ENCODE measurements at places on chromosomes 12 and 14.

- no peak for DNase-seq
Measured at GRCh38 chr12:15928870-15929571, 17.9 kb downstream of the DERA start.

- DNase-seq: no peak
Measured at GRCh38 chr12:104058802-104059201, 5.5 kb upstream of the HCFC2 start.

DNA sequence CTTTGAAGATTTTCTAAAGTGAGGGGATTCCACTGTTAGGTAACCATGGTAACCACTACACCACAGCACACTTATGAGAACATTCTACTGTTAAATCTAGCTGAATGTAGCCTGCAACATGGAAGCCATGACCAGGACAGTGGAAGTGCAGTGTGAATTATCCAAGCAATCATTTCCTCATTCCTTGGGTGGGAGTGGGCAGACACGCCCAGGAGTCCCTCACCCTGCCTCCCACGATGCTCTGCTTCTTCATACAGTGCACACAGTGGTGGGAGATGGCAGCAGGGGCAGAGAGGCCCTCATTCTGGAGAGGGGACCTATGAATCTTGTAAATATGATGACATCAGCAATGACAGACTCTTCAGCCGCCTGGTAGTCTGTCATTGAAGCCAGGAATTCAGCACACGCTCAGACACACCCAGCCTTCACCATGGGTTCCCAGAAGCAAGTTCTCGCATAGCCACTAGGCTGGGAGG is 70.1 kb upstream of the HOXC13 start:
- peak; percentile 80 for DNase-seq

GRCh38 chr12:2801044-2801783 is 6.4 kb downstream of the FKBP4 start:
- DNase-seq: no peak

DNA sequence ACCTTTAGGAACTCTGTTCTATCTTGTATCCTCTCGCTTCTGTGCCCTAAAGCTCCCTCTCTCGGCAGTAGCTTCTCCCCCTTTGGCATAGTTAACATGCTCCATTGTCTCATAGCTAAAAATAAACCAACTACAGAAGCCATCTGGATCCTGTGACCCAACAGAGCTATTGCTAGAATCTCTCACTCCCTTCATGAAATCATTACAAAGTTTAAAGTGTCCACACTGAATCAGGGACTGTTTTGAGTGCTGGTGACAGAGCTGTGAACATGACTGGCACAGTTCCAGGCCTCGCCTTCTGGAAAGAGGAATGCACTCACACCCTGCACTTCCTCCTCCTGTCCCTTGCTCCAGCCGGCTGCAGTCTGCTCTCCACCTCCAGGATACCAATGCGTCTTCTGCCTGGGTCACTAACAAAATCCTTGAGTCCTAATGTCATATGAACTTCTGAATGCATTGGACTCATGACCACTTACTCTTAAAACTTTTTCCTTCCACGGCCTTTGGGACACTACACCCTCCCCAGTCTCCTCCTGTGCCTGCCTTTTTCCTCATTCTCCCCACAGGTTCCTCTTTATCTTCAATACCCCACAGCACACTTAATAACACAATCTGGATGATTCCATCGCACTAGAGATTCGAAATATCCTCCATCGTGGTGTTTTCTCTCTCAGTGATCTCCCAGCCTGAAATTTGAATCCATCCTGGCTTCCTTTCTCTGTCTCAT is 13.2 kb downstream of the PLBD1 start:
- DNase-seq: peak; percentile 60

DNA sequence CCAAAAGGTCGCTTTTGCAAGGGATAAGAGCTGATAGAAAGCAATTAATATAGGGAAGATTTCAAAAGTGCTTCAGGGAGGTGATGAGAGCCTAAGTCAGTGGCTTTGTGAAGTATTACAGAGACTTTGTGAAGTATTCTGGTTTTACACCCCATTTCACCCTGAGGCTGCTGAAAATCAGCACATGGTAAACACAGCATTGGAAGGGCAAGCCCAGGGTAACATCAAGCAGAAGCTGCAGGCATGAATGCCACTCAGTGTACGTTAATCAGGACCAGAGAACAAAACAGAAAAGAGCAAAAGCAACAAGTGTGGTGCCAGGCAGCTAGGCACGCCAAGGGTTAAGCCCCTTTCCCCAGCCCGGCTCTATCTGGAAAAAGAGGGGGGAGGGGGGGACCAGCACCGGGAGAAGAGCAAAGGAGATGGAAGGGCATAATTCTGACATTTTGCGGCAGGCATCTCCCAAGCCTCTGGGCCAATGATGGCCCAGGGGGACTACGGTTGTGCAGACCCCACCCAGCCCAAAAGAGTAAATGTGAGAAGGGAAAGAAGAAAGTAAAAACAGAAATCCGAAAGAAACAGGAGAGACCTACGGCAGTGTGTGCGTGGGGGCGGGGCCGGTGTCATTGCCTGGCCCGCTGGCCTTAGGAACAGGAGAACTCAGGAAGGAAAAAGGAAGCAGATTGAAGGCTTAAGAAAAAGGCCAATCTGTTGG is 58.9 kb downstream of the DHRS2 start:
- DNase-seq: no peak

DNA sequence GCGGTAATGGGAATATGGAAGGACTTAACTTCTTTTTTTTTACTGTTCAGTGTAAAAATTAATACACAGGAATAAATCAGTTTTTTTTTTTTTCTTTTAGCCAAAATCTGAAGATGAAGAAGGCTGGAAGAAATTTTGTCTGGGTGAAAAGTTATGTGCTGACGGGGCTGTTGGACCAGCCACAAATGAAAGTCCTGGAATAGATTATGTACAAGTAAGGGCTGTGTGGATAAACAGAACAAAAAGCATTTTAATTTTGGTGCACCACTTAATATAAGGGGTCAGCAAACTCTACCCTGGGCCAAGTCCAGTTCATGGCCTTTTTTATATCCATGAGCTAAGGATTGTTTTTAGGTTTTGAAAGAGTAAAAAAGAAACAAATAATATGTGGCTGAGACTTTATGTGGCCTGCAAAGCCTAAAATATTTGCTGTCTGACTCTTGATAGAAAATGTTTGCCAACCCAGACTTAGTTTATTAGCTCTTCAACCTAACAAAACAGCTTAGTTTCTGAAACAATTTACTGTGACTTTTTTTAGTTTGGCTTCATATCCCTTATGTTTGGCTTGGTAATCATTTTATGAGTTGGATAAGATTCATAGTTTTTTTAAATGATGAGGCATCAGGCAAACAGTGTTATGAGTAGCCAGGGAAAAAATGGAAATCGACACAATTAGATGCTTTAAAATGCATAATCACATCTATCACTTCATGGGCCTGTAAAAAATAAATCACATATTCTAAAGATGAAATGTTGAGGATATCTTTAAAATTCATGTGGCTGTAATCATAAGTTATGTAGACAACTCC is 8.4 kb downstream of the GEMIN2 start:
- no peak for DNase-seq

DNA sequence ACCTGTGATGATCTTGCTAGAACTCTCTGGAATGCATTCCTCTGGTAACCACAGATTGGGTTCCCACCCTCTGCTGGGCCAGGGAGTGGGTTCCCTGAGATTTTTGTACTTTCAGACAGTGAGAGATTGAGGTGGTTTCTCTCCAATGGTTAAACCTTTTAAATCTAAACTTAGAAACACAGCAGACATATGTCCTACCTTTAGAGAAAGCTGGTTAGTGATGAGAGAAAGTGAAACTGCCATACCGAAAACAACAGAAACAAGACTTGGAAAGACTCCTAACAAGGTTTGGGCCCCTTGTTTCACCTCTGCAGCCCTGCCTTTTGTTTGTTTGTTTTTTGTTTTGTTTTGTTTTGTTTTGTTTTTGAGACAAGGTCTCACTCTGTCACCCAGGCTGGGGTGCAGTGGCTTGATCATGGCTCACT is 9.7 kb upstream of the SGPP1 start:
- no peak for DNase-seq

GRCh38 chr14:80621701-80622100 is 319.8 kb downstream of the CEP128 start:
- no peak for DNase-seq

DNA sequence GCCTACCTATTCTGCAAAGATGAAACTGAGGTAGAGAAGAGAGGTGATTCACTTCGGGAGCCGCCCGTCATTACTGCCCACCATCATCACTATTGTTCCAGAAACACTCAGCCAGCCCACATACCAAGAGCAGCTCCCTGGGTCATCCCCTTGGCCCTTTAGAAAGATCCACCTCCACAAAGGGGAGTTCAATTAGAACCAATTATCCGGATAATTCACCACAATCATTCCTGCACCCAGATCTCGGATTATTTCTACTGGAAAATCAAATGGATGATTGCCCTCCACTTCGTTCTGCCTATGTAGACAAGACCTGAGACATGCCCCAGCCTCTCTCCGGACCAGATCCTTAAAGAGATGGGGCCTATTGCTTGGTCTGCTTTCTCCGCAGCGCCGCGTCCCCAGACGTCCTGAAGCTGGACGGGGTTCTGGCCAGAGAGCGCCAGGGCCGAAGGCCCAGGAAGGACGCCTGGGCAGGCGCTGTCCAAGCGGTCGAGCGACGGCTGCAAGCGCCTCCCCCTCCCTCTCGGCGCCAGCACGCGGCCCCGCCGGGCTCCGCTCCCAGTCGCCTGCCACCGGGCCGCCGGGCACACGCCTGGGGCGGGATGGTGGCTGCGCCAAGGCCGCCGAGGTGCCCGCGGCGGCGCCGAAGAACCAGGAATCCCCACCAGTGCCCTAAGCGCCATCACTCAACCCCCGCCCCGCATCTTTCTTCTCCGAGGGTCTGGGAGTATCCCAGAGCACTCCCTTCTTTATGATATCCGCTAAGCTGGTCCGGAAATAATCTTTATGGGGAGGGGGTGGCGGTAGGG is 1.3 kb upstream of the ASCL1 start:
- no peak for DNase-seq

DNA sequence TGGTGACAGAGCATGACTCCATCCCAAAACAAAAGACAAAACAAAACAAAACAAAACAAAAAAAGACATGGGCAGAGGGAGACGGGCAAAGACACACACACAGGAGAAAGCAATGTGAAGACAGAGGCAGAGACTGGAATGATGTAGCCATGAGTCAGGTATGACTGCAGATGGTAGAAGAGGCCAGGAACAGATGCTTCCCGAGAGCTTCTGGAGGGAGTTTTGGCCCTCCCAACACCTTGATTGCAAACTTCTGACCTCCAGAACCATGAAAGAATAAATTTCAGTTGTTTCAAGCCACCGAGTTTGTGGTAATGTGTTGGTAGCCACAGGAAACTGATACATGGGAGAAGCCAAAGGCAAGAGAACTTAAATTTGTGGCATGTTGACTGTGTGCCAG is 27.1 kb downstream of the VWF start:
- no peak for DNase-seq

GRCh38 chr14:76329154-76329928 is 46.6 kb upstream of the ESRRB start:
- DNase-seq: no peak

GRCh38 chr14:28785096-28785952 is 18.7 kb downstream of the FOXG1 start:
- no peak for DNase-seq

DNA sequence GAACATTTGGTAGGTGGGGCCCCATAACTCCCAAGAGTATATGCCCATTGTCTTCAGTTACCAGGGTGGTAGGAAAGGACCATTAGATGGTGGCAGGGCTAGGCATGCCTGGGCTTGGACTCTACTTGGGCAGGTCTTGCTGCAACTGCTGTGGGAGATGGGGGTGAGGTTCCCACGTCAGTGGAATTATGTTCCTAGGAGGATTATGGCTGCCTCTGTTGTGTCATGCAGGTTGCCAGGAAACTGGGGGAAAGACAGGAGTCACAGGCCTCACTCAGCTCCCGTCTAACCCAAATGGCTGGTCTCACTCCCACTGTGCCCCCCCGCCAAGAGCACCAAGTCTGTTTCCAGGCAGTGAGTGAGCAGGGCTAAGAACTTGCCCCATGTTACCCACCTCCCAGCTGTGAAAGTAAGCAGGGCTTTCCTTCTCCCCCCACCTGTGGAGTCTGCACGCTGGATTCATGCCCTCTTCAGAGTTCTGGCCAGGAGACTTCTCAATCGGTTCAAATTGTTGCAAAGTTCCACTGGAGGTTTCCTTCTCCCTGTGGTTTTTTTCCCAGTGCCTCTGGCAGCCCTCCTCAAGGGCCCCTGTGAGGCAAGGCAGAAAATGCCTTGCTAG is 337.5 kb downstream of the CCDC91 start:
- no peak for DNase-seq

DNA sequence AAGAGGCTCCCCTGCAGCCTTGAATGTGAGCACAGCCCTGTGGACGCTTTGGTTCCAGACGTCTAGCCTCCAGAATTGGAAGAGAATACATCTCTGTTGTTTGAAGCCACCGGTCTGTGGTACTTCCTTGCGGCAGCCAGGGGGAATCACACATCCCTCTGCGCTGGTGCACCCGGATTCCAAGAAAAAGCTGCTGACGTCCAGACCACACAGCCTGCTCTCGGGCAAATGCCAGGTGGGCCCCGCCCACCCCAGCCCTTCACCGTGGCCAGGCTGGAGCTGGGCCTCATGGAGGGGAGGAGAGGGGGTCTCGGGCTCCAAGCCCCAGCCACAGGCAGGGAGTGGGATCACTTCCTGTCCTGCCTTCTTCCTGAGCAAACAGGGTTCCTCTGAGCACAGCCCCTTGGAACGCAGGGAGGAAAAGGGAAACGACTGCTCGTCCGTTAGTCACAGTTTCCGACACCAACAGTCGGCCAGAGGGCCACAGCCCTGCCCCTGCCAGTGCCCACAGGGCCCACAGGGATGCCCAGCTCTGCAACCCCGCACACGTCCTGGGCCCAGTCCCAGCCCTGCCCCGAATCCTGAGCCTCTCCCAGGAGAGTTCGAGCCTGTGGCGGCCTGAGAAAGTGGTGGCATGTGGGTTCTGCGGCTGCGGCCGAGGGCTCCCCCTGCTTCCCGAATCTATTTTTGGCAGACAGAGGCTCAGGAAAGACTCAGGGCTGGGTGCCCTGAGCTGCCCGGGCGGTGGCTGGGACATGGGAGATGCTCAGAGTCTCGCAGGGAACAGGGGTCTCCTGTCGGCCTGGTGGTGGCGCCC is 85.3 kb downstream of the RFLNA start:
- DNase-seq: no peak

- no peak for DNase-seq
Measured at GRCh38 chr14:89179891-89180404, 237.1 kb downstream of the FOXN3 start.

GRCh38 chr12:10540776-10541205 is 35.1 kb downstream of the EIF2S3B start:
- no peak for DNase-seq

GRCh38 chr14:77183896-77184295 is 2.3 kb downstream of the TMEM63C start:
- no peak for DNase-seq

DNA sequence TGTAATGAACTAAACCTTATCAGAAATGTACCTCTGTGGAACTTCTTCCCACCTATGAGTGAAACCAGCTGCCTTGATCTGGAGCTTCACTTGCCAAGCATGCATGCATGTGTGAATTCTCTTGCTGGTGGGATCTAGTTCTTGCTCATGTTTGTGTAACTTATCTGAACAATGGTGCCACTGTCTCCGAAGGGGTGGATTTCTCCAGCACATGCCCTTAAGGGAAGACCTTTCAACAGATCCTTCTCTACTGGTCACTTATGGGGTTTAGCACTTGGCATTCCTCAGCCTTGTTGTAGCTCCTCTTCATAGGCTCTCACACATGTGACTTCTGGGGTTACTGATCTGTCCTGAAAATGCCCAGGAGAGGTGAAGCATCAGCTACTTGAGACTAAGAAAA is 25.0 kb downstream of the SMOC1 start:
- DNase-seq: no peak

Data from SW480 (cell line).